ENCODE measurements at places on chromosomes 16 and 17.

DNA sequence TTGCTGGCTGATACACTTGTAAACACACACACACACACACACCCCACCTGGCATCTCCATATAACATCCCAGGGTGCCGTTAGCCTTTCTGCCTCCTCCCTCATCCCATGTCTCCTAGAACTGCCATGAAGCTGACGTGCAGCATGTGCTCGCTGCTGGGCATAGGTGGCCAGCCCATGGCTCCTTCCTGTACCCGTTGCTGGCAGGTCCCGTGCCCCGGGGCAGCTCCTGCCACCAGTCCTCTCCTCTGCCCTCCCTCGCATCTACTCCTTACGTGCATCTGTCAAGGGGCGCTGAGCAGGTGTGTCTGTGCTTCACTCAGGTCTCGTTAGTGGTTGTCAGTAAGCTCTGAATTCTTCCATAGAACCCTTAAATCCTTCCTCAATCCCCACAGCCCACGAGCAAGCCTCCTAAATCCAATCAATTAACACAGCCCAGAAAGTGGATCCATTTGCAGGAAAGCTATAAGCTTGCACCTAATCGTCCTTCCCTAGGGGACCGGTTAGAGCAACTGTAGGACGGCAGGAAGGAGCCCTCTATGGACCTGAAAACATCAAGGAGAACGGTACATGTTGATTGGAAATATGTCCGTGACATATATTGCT, 218.1 kb upstream of the FOXF1 start:
- DNase-seq = no peak

- no peak for DNase-seq
Measured at GRCh38 chr17:13087802-13088201, 70.0 kb upstream of the ELAC2 start.

DNA sequence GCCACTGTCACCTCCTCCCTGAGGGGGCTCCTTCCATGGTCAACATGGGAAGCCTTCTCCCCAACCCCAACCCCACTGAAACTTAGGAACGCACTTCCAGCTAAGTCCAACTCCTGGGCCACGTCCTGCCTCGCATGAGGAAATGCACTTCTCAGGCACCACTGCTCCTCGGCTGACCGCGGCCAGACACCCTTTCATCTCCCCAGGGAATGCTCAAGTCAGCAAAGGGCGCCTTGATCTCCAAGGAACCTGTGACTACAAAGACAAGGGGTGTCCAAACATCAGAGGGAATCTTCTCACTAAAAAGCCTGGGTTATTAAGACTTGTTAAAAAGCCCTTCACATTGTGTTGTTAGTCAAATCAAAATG, 124.9 kb upstream of the HSBP1 start:
- DNase-seq = no peak

DNA sequence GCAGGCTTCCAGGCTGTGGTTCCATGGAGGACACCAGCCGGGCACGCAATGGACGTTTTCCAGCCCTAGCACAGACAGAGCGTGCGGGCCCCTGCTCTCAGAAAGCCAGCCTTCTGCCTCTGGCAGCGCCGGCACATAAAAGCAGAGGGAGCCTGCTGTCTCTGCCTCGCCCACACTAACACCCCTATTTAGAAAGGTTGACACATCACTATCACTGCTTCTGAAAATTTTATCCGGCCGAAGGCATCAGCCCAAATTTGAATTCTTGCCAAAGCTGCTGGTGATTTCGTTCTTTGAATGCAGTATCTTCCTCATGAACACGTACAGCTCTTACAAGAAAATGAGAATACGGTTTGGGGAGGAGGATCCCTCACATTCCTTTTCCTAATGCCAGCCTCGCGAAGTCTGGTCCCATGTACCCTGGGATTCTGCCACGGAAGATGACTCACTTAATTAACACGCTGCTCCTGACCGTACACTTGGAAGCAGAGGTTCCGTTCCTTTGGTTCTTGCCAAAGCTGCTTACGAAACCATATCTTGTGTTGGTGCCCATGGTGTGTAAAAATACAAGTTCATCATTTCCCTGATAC, 1.3 kb upstream of the RAB11FIP3 start:
- DNase-seq = no peak

DNA sequence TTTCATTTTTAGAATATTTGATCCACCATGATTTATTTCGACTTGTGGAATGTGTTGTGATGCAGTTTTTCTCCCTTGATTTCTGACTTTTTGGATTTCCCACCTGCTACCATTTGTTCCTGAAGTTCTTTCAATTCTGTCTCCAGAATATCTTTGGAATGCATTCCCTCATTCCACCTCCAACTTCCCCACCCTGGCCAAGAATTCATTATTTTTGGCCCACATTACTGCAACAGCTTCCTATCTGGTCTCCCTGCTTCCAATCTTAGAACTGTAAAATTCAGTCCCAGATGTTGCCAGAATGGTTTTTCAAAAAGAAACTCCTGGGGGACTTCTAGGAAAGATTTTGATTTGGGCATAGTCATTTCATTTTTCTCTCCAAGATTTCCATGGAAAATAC, 182.3 kb upstream of the HS3ST4 start:
- DNase-seq = no peak

DNA sequence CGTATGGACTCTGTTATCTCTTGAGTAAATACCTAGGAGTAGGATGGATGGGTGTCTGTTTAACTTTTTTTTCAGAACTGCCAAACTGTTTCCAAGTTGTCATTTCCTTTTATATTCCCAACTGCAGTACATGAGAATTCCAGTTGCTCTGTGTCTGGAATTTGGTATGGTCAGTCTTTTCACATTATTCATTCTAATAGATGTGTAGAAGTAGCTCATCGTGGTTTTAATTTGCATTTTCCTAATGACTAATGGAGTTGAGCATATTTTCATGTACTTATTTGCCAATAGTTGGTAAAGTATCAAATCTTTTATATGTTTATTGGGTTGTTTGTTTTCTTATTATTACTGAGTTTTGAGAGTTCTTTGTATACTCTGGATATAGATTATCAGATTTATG, 27.0 kb downstream of the MRTFB start:
- no peak for DNase-seq

GRCh38 chr16:86345516-86345915, 164.8 kb upstream of the FOXF1 start:
- DNase-seq = no peak

DNA sequence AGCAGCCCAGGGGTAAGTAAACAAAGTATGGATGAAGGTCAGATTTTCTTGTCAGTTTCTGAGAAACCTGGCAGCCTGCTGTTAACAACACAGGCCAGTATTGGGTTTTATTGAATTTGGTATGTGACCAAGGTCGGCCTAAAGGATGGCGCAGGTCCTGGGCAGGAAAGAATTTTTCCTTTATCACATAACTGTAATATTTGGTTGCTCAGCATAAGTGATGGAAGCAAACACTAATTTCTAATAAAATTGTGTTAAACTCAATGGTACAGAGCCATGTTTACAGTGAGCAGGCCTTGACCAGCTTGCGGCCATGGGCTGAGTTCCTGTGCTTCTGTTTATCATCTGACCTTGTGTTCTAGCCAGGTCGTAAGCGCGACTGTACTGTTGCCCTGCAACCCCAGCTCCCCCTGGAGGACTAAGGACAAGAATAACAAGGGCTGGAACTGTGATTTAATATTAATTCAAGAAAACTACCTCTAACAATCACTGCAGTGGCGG, 10.5 kb downstream of the POLDIP2 start:
- no peak for DNase-seq

DNA sequence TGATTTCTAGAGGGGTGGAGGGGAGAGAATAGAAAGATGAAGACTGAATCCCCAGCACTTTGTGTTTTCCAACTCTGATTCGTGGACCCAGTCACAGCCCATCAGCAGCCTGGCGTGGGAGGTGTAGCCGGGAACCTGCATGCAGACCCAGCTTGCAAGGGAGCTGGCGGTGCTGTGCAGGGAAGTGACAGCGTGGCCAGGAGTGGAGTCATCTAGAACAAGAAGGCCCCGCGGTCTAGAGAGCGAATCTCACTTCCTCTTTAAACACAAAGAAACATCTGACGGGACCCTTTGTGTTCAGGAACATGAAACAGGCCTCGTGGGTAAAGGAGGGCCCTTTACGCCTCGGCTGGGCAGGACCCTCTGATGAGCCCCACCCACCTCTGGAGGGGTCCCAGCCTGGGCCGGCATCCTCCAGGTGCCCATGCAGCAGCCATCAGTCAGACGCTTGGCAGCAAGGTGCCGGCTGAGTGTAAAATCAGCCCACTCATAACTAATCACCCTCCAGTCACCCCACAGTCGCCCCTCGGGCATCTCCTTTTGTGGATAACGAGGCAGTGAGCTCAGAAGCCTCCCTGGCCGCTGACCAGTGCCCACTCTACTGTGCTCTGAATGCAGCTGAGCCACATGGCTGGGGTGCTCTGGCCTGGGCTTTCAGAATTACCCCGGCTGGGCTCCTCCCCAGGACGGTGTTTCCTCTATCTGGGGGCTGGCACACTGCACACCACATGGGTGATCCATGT, 4.4 kb downstream of the SNAI3 start:
- no peak for DNase-seq

- DNase-seq = no peak
Measured at GRCh38 chr16:3974751-3975150, 94.2 kb upstream of the CREBBP start.

- DNase-seq = no peak
Measured at GRCh38 chr16:73052576-73052975, 4.6 kb upstream of the ZFHX3 start.

DNA sequence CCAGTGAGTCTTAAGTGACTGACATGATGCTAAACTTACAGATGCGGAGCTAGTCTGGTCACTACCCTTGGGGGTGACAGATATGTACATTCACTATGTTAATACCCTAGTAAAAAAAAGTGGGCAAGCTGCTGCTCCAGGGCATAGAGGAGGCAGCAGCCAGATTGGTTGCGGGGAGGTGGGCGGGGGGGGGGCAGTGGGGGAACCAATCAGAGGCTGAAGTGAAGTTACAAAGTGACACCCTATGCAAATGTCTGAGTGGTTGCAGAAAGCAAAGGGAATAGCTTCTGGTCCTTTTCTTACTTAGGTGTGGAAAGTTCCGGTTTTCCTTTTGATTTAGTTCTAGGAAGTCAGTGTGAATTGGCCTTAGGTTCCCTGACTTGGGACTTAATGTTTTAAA, 12.1 kb downstream of the NDEL1 start:
- DNase-seq = no peak

GRCh38 chr16:88978608-88979346, 1.8 kb upstream of the CBFA2T3 start:
- no peak for DNase-seq

GRCh38 chr17:70313086-70313852, 143.9 kb downstream of the KCNJ2 start:
- DNase-seq = no peak

- peak; percentile 13 for DNase-seq
Measured at GRCh38 chr16:46762583-46762982, 14.4 kb upstream of the MYLK3 start.
